ENCODE measurements at places on chromosomes 7 and 10.

- DNase-seq, result no peak
Measured at GRCh38 chr10:24851629-24852028, 100.8 kb downstream of the PRTFDC1 start.

DNA sequence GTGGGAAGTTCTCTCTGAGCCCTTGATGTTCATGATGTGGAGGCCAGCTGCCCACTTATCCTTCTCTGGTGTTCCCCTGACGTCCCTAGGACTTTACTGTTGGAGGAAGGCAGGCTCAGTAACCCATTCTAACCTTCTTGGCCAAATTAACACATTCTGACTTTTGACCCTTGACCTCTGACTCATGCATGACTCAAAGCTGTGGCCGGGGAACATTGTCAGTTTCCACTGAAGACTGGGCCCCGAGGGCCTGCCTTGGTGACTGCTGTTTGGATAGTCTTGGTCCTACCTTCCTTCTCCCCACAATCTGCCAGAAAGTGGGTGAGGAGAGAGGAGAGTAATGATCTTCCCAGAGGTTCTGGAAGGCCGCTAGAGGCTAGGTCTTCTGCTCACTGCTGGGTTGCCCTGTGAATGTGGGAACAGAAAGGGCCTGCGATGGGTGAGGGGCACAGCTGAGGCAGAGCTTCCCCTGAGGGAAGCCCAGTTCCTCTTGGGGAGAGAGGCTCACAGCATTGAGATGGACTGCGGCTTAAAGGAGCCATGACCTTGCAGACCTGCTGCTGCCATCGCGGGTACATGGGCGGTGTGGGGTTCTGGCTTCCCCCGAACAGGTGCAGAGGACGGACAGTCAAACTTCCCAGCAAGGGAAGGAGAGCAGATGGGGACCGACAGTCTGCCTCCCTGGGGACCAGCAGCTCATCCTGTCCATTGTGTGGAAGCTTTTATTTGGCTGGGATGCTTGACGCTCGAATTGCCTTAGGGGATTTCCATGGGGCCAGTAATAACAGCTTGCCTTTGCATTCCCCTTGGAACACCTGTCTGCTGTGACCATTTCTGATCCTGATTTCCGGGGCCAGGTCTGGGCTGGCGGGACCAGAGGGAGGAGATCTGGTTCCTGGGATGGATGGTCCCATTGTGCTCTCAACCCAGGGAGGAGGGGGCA lies 43.8 kb downstream of the ADAMTS14 start:
- peak; percentile 57 for DNase-seq

- DNase-seq, result peak; percentile 58
Measured at GRCh38 chr10:123891144-123892071, at the start of gene CPXM2. Gene CPXM2 (minus strand): TSS chr10:123891807. CDS start chr10:123891659, 148 bp downstream.

DNA sequence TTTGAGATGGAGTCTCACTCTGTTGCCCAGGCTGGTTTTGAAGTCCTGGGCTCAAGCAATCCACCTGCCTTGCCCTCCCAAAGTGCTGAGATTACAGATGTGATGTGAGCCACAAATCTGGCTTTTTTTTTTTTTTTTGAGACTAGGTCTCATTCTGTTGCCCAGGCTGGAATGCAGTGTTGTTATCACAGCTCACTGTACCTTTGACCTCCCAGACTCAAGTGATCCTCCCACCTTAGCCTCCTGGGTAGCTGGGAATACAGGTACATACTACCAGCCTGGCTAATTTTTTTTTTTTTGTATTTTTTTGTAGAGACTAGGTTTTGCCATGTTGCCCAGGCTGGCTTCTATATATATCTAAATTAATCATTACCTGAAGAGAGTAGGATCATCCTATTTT lies 62.4 kb downstream of the HIF1AN start:
- no peak for DNase-seq

DNA sequence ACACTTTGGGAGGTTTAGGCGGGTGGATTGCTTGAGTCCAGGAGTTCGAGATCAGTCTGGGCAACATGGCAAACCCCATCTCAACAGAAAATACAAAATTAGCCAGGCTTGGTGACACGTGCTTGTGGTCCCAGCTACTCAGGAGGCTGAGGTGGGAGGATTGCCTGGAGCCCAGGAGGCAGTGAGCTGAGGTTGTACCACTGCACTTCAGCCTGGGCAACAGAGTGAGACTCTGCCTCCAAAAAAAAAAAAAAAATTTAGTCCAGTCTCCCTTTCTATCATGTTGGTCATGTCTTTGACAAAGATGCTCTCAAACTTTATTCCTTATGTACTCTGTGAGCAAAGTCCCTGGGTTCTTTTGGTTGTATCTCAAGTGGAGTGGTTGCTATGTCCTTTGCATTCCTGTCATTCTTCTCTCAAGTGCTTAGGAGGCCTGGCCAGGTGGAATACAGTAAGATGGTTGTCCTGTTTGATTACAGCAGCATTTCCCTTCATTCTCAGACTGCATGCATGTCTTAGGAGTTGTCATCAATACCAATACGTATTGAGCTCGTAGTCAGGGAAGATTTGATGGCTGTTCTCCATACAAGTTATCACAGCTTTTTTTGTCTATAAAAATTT lies 85.7 kb downstream of the MMRN2 start:
- no peak for DNase-seq

All from GM23248 (cell line).